ENCODE measurements at places on chromosomes 3 and 15. TPM values are rescaled to one million over a fixed set of nuclear protein-coding genes. Genes with fewer than 3 reads are reported as not detected.

ROPN1 gene
- not detected for total RNA-seq

SNX4 gene
- total RNA-seq: 33.0 TPM

UBL7 gene
- total RNA-seq: 60.9 TPM

- no peak overlapping the region for H3K4me3 ChIP-seq
- peak overlapping the region; percentile 41 for H3K27ac ChIP-seq
- DNase-seq: no peak
- peaks cover 2% of the 10 kb centered on the region for H3K36me3 ChIP-seq
Measured at GRCh38 chr3:123113889-123114450, 47.1 kb downstream of the PDIA5 start.

GRCh38 chr3:158801201-158801600, 653 bp upstream of the MFSD1 start:
- H3K27me3 ChIP-seq: peaks cover 6% of the 10 kb centered on the region
- peak overlapping the region; percentile 84 for H3K4me3 ChIP-seq
- peaks cover 22% of the 10 kb centered on the region for H3K4me1 ChIP-seq
- DNase-seq: no peak
- H3K27ac ChIP-seq: peak overlapping the region; percentile 83

DNA sequence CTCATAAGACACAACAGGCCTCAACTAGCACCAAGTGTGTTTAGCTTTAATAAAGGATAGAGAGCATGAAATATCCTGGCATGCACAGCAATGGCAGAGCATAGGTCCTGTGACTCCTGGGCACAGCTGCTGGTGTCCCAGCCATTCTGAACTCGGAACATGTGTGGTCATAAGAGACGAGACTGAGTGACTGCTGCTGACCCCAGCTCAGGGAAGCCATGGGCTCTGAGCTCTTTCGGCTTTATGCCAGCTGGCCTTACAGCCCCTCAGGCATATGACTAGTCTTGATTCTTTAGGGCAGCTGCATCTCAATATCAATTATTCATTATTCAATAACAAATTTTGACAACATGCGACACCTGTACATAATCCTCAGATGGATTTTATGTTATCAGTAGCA, 62.4 kb upstream of the TOPAZ1 start:
- DNase-seq: no peak
- no peak overlapping the region for H3K27ac ChIP-seq
- no peaks in the 10 kb centered on the region for H3K36me3 ChIP-seq
- H3K4me1 ChIP-seq: no peaks in the 10 kb centered on the region
- H3K27me3 ChIP-seq: peaks cover 18% of the 10 kb centered on the region

- H3K4me1 ChIP-seq: no peaks in the 10 kb centered on the region
- H3K36me3 ChIP-seq: no peaks in the 10 kb centered on the region
- DNase-seq: no peak
- no peaks in the 10 kb centered on the region for H3K27me3 ChIP-seq
- H3K4me3 ChIP-seq: no peak overlapping the region
Measured at GRCh38 chr3:73216310-73216709, 154.9 kb downstream of the EBLN2 start.

- DNase-seq: no peak
- no peak overlapping the region for H3K27ac ChIP-seq
- no peaks in the 10 kb centered on the region for H3K36me3 ChIP-seq
- H3K4me3 ChIP-seq: no peak overlapping the region
Measured at GRCh38 chr15:69265347-69265955, 33.3 kb upstream of the PAQR5 start.

DNA sequence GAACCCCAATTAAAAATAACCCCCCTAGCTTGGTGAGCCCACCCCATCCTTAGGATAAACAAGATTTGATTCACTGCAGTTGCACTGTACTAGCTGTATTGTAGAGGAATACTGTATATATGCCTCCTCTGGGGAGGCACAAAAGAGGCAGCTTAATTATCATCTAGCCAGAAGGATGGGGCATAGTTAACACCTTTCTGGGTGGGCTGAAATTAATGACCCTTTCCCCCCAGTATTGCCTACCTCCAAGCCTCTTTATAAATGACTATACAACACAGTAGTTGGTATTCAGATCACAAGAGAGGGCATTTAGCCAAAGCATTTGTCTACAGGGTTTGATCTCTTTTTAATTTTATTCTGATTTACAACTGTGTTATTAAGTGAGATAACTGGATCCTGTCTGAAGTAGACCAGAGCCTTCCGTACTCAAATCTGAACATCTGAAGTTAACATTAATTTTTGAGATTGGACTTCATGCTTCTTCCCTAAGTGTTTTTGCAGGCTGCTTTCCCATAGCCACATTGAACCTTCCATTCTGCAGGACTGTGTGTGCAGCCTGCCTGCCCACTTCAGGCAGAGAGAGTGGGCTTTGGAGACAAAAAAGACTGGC, 807.0 kb upstream of the ARRDC4 start:
- no peak overlapping the region for H3K4me3 ChIP-seq
- no peak for DNase-seq
- H3K27ac ChIP-seq: no peak overlapping the region

DNA sequence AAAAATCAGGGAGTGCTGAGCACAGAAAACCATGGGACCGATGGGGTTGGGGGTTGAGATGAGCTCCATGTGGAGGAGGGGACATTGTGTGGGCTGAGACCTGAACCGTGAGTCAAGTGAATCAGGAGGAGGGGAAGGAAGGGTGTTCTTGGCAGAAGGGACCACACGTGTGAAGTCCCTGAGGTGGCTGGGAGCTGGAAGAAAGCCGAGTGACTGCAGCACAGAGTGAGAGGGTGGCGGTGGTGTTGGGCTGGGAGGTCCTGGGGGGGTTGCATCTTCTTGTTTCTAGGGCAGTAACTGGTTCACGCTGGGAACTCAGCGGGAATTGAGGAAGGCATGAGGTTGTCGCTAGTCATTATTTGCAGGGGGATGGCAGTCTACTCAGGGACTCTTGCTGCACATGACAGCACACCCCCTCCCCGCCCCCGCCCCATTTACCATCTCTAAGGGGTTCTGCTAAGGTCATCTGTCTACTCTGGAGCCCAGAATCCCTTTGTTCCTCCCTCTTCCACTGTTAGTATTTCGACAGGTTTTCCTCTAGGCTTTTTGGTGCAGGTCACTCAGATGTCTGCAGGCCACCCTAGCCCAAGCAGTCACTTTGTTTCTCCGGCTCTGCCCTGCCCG, 254.3 kb downstream of the TLE3 start:
- no peak for DNase-seq
- H3K4me1 ChIP-seq: no peaks in the 10 kb centered on the region
- H3K27ac ChIP-seq: no peak overlapping the region
- no peak overlapping the region for H3K4me3 ChIP-seq
- peaks cover 22% of the 10 kb centered on the region for H3K27me3 ChIP-seq

- peaks cover 18% of the 10 kb centered on the region for H3K27me3 ChIP-seq
- peak overlapping the region; percentile 86 for H3K27ac ChIP-seq
- DNase-seq: no peak
- H3K4me3 ChIP-seq: peak overlapping the region; percentile 99
- H3K4me1 ChIP-seq: peaks cover 25% of the 10 kb centered on the region
Measured at GRCh38 chr3:184016811-184017671, 643 bp downstream of the ABCC5 start.
